ENCODE measurements at places on chromosomes 4 and X.
A peak's percentile ranks its signal among the peaks of the same experiment; 100 is the strongest.

- DNase-seq, result peak; percentile 46
Measured at GRCh38 chrX:19544693-19545305, 29.5 kb upstream of the MAP3K15 start.

DNA sequence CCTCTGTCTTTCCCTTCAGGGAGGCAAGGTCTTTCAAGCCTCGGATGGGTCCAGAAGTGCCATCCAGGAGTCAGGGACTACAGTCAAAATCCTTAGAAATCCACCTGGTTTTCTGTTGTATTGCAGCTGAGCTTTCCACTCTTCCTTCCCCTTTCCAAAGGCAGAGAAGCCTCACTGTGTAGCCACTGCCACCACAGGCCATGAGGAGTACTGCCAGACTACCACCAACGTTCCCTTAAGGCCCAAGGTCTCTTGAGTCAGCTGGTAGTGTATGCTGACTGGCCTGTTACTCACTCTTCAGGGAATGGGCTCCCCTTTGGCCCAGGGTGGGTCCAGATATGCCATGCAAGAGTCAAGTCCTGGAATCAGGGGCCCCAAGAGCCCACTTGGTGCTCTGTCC lies 1454.1 kb downstream of the PCDH19 start:
- DNase-seq, result no peak

GRCh38 chrX:64976673-64977040 lies 407 bp upstream of the ZC4H2 start:
- no peak for DNase-seq

GRCh38 chr4:115424852-115425251 lies 311.4 kb upstream of the NDST4 start:
- no peak for DNase-seq

GRCh38 chr4:133424605-133425004 lies 275.5 kb downstream of the PCDH10 start:
- no peak for DNase-seq

DNA sequence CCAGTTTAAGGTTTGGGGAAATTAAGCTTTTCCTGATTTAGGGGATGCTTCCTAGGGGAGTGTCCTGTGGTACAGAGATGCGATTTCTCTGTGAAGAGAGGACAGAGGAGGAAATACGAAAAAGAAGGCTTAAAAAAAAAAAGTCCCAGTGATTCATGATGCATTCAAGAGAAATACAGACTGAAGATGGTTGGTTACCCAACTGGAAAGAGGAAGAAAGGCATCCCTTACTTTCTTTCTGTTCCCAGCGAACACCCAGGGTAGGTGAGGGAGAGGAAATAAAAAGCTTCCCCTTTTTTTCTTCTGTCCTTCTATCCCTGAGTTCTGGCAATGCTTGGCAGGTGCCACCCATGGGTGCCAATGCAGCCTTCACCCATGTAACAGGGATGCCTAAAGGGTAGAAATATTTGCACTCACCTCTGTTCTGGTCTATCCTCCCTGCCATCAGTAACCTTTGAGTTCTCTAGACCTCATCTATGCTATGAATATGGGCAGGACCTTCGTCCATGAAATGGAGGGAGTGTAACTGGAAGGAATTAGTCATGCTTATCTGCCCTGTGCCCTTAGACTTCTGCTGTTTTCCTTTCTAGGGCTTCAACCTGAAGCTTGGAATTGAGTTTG lies 230.1 kb upstream of the GALNTL6 start:
- DNase-seq, result no peak

GRCh38 chr4:186249785-186250754 lies 15.9 kb upstream of the F11 start:
- peak; percentile 16 for DNase-seq

GRCh38 chr4:99410075-99410474 lies 25.1 kb downstream of the ADH7 start:
- DNase-seq, result no peak

DNA sequence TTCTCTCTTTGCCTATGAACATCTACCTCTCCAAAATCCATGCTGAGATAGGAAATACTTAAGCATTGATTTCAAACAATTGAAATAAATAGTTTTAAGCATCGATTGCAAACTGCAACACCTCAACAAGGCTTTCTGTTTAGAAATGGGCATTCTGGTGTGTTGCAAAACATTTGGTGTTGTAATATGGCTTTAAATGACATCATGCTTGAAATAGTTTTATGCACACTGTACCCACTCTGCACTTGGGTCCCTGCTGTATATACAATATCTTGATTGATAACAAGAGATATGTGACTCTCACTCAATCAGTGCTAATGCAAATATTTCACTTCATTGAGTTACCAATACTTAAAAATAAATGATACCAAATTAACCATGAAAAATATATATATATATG lies 964.9 kb upstream of the GRIA3 start:
- no peak for DNase-seq

DNA sequence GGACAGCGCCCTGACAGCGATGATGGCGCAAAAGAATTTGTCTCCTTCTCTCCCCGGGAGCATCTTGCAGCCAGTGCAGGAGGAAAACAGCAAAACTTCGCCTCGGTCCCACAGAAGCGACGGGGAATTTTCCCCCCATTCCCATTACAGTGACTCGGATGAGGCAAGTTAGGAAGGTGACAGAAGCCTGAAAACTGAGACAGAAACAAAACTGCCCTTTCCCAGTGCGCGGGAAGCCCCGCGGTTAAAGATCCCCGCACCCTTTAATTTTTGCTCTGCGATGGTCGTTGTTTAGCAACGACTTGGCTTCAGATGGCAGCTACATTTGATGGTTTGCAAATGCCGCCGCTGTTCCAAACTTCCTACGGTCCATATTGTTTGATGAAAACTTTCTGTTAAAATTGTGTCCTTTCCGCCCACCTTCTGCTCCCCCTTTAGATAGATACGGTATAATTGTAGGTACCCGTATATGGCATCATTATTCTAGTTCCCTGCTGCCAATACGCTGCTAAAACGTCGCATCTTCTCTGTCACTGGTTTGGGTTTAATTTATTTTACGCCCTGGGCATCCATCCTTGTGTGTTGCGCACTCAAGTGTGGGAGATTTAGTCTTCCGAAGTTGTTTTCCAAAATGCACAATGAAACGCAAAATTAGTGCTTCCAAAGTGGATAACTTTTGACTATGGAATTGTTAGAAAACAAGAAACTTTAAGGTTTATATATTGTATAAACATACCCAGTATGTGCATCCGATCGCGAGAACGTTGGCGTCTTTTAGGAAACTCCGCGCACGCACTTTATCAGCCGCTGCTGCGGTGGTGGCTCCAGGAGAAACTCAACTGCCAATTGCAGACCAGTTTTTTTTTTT lies 1.5 kb downstream of the ATOH1 start:
- no peak for DNase-seq

DNA sequence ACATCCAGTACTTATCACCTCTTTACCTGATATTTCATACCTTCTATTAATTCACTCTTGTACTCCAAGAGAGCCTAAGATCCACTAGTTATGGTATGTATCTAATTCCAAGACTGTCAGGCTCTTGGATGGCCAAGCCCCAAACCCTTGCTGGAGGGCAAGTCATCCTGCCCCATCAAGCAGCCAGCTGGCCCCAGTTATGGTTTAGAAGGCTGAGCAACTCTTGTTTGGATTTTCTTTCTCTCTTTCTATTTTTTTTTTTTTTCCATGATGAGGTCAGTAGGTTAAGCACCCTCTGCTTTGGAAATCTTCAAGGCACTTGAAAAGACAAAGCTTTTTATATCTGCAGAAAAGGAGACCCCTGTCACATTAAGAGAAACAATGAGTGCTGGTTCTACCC lies 10.9 kb upstream of the FGF16 start:
- DNase-seq, result no peak
